ENCODE measurements at places on chromosomes 4 and X.
A peak's percentile ranks its signal among the peaks of the same experiment; 100 is the strongest.

GRCh38 chr4:986879-987623 is at the start of gene IDUA:
Gene IDUA, plus strand, starts transcription at chr4:987044. Its CDS starts 41 bp downstream, at chr4:987085.
- peak; percentile 88 for DNase-seq

- no peak for DNase-seq
These were observed 62.6 kb downstream of the SORCS2 start for GRCh38 chr4:7254736-7255487.

DNA sequence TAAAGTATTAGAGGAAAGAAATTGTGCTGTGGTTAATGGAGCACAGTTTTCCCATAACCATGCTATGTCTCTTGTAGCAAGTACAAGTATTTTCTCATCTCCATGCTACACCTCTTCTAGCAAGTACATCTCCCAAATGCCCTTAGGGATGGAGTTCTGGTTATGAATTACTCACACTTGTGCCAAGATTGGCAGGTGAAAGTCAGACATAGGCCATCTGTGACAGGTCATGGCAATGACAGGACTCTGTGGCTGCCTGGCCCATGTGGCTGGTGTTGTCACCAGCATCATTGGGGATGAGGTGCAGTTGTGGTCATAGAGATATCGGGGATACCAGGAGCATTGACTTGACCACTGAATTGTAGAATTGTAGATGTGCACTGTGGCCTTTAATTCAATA is 310.2 kb downstream of the FAT4 start:
- no peak for DNase-seq

DNA sequence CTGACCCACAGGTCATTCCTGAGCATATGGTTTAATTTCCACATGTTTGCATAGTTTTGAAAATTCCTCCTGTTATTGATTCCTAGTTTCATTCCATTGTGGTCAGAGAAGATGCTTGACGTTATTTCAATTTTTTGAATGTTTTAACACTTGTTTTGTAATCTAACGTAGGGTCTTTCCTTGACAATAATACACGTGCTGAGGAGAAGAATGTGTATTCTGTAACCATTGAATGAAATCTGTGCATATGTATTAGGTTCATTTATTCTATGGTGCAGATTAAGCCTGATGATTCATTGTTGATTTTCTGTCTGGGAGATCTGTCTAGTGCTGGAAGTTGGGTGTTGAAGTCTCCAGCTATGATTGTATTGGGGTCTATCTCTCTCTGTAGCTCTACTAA is 486.4 kb upstream of the RPS6KA3 start:
- no peak for DNase-seq

DNA sequence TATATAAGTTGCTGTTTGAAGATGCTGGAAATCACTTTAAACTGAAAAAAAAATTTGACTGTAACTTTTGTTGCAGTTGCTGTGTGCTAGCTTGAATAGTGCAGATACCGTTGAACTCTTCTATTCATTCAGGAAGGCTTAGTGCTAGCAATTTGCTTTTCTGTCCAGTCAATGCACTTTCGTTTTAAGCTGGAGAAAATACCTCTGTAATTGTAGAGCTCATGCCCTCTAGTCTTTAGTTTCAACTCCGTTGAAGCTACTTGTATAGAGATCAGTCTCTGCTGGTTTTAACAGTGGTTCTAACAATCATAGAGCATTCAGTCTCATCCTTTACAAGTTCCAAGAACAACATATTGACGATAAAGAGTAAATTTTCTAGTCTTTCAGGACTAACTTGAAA is 49.0 kb upstream of the TRPC3 start:
- no peak for DNase-seq

- DNase-seq, result no peak
These were observed 15.2 kb upstream of the IQCM start for GRCh38 chr4:149830823-149831222.

DNA sequence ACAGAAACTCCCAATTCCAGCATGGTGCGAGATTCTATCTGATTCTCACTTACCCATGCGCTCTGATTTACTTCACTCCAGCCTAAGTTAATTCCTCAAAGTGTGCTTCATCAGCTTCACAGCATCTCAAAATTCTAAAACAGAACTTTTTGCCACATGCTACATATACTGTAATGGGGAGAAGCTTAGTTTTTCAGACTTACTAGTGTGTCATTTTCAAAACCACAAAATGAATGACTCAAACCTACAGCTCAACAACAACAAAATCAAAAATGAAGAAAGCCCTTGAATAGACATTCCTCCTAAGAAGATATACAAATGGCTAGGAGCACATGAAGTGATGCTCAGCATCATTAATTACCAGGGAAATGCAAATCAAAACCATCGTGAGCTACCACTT is 14.9 kb downstream of the IRF2 start:
- DNase-seq, result no peak

DNA sequence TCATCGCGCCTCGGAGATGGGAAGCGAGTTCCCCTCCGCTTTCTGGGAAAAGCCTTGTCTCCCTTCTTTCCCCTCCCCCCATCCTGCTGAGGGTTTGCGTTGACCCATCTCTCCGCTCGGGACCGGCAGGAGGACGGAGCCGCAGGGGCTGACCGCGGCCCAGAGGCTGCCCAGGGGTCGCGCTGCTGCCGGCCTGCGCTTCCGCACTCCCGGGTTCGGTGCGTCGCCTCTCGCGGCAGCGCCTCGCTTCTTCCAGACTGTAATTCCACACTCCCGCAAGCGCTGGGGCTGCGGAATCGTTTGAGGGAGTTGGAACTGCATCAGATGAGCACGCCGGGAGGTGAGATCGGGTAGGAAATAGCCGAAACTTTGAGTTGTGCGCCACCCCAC is 88.3 kb downstream of the BCOR start:
- no peak for DNase-seq
